ENCODE measurements at places on chromosomes 12 and 14.

DNA sequence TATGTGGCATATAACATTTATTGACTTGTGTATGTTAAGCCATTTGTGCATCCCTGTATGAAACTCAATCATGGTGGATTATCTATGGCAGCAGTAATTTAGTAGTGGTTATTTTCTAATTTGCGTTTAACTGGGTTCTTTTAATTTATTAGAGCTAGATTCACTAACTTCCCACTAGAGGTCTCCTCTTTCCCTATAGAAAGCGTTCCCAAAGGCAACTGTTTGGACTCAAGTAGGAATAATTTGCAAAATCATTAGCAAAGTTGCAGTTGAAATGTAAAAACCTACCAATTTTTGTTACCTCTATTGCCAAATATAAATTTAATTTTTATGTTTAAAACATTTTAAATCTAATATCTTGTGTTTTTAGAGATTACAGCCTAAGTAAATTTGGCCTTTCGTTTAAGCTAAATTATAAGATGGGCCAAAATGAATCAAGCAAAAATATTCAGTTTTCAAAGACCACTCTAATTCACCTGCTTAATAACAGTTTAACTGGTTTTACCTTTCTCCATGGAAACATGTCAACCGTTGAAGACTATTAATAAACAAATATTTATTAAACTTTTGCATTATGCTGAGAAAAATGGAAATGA, 6.0 kb downstream of the DMAC2L start:
- no peak overlapping the region for H3K27ac ChIP-seq
- H3K4me3 ChIP-seq, result no peak overlapping the region
- H3K4me1 ChIP-seq, result peaks cover 42% of the 10 kb centered on the region

- H3K4me1 ChIP-seq, result peaks cover 2% of the 10 kb centered on the region
- H3K36me3 ChIP-seq, result no peaks in the 10 kb centered on the region
- no peaks in the 10 kb centered on the region for H3K27me3 ChIP-seq
- H3K4me3 ChIP-seq, result no peak overlapping the region
- no peak for DNase-seq
These were observed 71.5 kb upstream of the DAAM1 start for GRCh38 chr14:59116984-59117415.

DNA sequence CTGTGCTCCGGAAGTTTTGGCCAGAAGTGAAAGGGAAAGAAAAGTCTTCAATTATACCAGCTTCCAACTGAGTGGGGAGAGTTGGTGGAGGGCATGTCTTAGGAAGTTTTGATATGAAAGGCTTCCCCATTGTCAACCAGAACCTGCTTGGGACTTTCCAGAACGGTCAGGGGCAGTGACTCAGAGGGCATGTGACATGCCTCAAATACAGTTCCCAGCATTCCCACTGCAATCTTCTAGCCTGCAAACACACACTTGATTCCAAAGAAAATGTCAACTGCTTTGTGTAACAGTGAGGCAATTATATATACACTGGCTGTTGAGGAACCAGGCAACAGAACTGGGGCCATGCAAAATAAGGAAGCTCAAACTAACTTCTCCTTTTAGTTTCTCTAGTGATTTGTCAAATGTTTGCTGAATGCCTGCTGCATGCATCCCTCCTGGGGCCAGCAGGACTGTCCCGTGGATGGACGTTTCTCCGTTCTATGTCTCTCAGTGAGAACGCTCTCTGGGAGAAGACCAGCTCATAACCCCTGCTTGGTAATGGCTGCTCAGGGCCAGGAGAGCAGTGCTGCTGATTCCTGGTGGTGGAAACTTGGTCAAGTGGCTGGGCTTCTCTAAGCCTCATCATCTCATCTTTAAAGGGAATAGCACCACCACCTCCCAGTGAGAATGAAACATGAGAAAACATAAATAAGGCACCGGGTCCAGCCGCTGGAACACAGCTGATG, 18.3 kb downstream of the SLC25A47 start:
- peak overlapping the region; percentile 56 for H3K27ac ChIP-seq
- H3K4me3 ChIP-seq, result no peak overlapping the region
- peaks cover 41% of the 10 kb centered on the region for H3K4me1 ChIP-seq
- H3K36me3 ChIP-seq, result peaks cover 81% of the 10 kb centered on the region

- no peak overlapping the region for H3K27ac ChIP-seq
- H3K4me3 ChIP-seq, result no peak overlapping the region
- no peak for DNase-seq
- peaks cover 53% of the 10 kb centered on the region for H3K27me3 ChIP-seq
- no peaks in the 10 kb centered on the region for H3K36me3 ChIP-seq
These were observed 1.4 kb downstream of the AQP5 start for GRCh38 chr12:49962861-49963765.

Measured in activated CD4-positive, alpha-beta T cell treated with anti-CD3 and anti-CD28 coated beads for 36 hours (primary cell).